ENCODE measurements at places on chromosomes 11 and 22.
A peak's percentile ranks its signal among the peaks of the same experiment; 100 is the strongest.

DNA sequence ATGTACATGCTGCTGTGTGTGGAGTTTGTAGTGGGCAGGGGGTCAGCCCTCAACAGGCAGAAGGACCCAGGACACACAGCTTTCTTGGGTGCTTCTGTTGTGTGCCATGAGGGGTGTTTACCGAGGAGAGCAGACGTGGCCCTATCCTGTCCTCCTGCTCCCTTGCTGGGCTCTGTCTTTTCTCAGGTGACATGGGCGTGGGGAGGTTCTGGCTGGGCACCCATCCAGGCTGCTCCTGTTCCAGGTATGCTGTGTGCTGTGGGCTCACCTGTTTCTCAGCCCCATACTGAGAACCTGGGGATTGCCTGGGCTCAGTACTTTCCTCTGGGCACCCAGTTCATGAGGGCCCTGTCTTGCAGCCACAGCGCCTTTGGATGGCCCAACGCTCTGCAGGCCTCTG is 23.3 kb downstream of the MICALL1 start:
- DNase-seq = no peak

DNA sequence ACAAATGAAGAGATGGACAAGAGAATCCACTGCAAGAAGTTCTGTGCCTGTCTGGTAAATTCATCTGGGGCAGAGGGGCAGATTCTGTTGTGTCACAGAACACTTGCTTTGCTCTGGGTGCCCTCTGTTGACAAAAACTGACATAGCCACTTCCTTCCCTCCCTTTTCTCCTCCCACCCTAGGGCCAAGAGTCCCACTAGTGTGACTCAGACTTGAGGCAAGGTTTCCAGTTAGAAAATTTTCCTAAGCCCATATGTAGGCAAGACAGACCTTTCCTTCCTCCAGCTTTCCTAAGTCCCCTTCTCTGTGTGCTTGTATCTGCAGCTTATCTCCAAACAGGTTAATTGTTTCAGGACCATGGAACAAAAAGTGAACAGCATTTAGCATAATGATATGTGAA is 106.8 kb downstream of the RBFOX2 start:
- DNase-seq = no peak

GRCh38 chr22:48574776-48575617 is 1252.7 kb downstream of the BRD1 start:
- no peak for DNase-seq

DNA sequence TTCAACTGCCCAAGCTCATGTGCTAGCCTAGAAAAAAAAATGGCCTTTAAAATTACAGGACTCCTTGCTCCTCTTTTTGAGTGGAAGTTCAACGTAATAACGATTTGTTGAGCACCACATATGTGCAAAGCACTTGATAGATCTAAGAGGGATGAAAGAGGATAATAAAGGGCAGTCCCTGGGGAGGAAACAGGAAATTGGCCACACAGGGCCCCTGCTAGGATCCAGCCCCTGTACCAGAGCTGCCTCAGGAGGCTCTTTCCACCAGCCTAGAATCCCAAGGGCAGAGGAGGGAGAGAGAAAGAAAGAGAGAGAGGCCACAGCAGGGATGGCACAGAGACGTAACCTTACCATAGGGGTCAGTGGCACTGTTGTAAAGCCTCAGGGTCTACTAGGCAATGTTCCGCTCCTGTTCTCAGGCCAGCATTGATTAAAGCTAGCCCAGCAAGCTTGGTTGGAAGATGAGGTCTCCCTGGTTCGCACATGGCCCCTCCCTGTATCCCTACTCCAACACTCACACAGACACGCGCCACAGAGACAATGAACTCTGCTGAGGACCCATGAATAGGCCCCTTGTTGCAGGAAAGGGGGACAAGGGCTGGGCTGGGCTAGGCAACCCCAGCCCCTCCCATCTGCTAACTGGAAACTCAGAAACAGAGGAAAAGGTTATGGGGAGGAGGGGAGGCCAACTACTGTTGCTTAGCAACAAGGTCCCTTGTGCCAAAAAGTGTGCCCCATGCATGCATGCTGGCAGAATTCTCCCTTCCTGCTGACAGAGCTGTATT is at the start of gene TMPRSS5:
TSS of gene TMPRSS5 (minus strand) at position 438 of the 785 bp plus-strand sequence. CDS start at position 354, 84 bp downstream.
- DNase-seq = no peak

DNA sequence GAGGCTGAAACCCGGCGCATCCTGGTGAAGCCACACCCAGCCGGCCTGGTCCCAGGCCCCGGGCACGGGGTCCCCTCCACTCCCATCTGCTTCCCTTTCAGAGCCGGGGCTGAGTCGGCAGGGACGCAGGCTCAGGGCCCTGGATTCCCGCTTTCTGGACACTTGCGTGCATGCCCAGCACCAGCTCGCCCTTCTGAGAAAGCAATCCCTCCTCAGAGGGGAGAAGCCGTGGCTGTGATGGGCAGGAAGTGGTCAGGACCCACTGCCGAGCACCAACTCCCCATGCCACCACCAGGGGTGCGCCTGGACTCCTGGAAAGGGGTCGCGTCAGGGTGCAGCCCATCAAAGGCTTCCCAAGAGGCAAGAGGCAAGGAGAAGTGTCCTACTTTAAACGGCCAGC is 15.1 kb downstream of the CDKN1C start:
- no peak for DNase-seq

DNA sequence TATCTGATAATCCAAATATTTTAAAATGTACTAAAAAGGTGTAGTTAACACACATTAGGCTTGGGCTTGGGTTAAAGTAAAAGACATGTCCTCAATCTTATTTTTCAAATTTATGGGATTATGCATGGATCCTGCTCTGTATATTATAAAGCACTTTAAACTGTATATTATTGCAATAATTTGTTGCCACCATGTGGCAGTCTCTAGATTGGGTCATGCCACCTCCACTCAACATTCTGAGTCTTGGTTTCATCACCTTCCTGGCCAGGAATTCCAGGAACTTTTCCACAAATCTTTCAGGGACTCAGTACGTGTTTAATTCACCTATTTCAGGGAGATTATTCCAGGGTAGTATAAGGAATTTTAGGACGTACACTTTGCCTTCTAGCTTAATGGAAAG is 695.5 kb downstream of the FAM181B start:
- DNase-seq = no peak

DNA sequence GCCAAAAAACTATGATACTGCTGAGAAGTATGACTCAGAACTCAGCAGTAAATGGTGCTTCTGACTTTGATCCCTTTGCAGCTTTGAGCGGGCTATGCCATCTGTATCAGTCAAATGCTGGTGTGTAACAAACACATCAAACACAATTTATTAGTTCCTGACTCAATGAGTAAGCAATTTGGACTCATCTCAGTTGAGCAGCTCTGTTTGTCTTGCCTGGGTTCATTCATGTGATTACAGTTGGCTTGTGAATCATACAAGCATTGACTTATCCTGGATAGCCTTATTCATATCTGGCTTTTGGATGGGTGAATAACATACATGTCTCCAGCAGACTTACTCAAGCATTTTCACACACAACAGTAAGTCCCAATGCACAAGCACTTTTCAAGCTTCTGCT is 858.8 kb downstream of the METTL15 start:
- no peak for DNase-seq

- no peak for DNase-seq
These were observed 35.7 kb downstream of the CSTF3 start for GRCh38 chr11:33125611-33126010.

DNA sequence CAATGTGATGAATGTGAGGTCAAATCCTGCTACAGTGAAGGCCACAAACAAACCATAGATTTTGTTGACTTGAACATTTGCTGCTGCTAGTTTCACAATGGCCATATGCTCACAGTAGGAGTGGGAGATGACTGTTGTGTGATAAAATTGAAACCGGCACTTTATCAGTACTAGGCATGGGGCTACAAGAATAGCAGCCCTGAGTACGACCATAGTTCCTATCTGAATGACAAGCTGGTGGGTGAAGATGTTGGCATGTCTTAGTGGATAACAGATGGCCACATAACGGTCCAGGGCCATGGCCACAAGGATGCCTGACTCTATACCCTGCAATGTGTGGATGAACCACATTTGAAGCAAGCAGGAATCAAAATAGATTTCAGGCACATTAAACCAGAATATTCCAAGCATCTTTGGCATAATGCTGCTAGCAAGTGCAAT is 2.8 kb downstream of the OR52A1 start:
- no peak for DNase-seq

DNA sequence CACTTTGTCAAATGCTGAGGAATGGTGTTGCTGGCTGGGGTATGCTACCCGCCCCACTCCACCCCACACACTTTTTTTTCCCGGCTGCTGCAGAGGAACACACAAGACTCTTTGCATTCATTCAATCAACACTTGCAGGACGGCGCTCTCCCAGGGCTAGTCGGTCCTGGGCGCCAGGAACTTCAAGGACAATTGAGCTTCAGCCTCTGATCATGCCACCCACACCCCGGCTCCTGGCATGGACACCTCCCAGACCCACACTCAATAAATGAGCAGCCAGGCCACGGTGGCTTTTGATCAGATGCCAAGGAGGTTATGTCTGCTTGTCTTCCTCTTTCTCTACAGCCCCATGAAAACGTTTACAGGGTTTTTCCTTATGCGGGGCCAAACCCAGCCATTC is 19.8 kb downstream of the TPST2 start:
- no peak for DNase-seq

- DNase-seq = no peak
These were observed 2.3 kb downstream of the CHKA start for GRCh38 chr11:68118706-68119448.

- no peak for DNase-seq
These were observed 9.3 kb upstream of the FXYD6 start for GRCh38 chr11:117885777-117886176.

- no peak for DNase-seq
These were observed 18.6 kb upstream of the TMA7B start for GRCh38 chr22:39941601-39942000.

DNA sequence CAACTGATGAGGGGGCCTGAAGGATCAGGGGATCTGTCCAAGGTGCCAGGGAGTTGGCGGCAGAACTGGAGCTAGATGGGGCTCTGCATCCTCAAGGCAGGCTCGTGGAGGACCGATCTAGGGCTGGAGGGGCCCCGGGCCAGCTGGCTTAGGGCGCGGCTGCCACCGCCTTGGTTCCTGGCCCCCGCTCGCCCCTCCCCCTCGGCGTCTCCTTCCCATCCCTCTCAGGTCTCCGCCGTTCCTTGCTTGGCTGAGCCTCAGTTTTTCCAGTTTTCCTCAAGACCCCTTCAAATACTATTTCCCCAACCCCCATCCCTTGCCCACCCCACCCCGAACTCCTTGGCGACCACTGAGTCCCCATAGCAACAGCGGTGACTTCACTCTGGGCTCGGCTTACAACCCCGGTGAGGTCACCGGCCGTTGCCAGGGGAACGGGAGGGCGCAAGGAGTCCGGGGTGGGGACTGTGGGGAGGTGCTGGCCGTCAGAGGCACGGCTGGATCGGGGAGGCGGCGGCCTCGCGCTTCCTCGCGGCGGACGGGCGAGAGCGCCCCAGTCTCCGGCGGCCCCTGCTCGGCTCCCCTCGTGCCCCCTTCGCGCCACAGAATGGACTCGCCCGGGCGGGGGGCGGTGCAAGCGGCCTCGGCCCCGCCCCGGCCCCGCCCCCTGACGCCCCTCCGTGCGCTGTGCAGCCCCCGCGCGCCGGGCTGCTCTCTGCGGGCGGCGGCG is 7.5 kb downstream of the FREY1 start:
- peak; percentile 49 for DNase-seq

DNA sequence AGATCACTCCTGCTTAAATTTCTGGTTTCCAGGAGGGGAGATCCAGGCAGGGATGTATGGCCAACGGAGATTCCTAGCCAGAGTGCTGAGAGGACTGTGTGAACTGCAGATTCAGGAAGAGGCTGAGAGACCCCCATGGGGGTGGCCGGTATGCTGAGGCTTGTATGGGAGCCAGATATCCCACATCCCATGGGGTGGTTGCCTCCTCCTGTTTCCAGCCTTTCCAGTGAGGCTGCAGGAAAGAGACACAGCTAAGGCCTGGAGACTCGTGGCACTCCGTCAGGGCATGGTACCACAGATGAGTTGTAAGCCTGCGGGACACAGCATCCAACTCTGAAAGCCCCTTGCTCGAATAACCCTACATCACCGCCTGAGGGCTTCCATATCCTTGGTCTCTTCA is 1.4 kb upstream of the MYOD1 start:
- DNase-seq = no peak

- DNase-seq = no peak
These were observed 119.3 kb downstream of the KCNQ1 start for GRCh38 chr11:2564008-2564530.

- DNase-seq = no peak
These were observed 13.7 kb downstream of the MFNG start for GRCh38 chr22:37472418-37473006.

- DNase-seq = no peak
These were observed 482.6 kb downstream of the MIAT start for GRCh38 chr22:27139935-27140511.

GRCh38 chr22:36728505-36728904 is 25.0 kb upstream of the CACNG2 start:
- DNase-seq = no peak

DNA sequence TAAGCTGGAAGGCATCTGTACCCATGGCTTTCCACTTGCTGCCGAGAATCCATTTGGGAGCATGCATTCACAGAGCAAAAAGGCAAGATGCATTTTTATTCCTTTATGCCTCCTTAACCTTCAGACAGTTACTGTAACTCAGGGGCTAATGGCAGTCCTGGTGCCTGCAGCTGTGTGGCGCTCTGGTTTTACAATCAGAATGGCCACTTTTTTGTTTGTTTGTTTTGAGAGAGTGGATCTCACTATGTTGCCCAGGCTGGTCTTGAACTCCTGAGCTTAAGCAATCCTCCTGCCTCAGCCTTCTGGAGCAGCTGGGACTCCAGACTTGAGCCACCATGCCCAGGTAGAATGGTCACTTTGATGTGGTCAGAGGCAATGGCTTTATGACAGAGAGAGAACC is 101.8 kb downstream of the NAV2 start:
- DNase-seq = no peak

DNA sequence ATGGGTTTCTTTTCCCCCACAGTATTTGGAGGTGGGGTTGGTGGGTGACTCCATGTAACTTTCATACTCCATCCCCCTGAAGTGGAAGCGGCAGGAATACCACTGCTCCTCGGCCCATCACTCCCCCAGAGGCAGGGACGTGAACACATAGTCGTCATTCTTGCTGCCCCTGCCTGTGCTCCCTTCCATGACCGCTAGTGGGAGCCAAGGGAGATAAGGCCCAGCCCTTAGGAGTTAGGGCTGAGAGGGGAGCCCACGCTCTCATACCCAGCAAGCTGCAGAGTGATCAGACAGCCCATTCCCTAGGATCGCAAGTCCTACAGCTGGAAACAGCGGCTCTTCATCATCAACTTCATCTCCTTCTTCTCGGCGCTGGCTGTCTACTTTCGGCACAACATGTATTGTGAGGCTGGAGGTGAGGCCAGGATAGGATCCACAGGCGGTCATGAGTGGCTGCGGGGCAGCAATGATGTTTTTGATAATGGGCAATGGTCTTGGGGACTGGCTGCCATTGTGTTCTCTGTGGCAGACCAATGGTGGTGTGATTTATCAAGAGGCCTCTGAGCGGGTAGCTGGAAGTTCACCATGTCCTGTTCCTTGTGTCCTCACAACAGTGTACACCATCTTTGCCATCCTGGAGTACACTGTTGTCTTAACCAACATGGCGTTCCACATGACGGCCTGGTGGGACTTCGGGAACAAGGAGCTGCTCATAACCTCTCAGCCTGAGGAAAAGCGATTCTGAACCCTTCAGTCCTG is 15.9 kb downstream of the RHOG start:
- peak; percentile 65 for DNase-seq

- DNase-seq = no peak
These were observed 94.9 kb downstream of the APOL5 start for GRCh38 chr22:35812600-35812999.

GRCh38 chr11:73559743-73560142 is 38.2 kb downstream of the FAM168A start:
- DNase-seq = no peak

- no peak for DNase-seq
These were observed 550 bp downstream of the FBLN1 start for GRCh38 chr22:45503050-45503815.

GRCh38 chr22:43305806-43306205 is 37.4 kb downstream of the SCUBE1 start:
- DNase-seq = no peak
